ENCODE measurements at places on chromosomes 16 and 17.
A peak's percentile ranks its signal among the peaks of the same experiment; 100 is the strongest.

DNA sequence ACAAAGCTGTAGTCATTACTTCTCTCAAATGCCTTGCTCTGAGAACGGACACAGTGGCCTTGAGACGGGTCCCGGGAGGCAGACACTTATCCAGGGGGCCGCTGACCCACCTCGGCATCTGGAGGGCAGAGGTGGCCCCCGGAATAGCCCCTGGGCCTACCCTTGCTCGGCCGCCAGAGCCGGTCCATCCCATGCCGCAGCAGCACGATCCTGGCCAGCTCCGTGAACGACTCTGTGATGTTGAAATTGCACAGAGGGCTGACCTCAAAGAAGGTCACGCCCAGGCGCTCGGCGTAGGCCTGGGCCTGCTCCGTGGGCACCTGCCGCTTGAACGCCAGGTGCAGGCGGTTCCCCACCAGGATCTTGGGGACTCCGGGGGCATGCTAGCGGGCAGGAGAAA, 10.1 kb upstream of the WDR45B start:
- no peak for DNase-seq

DNA sequence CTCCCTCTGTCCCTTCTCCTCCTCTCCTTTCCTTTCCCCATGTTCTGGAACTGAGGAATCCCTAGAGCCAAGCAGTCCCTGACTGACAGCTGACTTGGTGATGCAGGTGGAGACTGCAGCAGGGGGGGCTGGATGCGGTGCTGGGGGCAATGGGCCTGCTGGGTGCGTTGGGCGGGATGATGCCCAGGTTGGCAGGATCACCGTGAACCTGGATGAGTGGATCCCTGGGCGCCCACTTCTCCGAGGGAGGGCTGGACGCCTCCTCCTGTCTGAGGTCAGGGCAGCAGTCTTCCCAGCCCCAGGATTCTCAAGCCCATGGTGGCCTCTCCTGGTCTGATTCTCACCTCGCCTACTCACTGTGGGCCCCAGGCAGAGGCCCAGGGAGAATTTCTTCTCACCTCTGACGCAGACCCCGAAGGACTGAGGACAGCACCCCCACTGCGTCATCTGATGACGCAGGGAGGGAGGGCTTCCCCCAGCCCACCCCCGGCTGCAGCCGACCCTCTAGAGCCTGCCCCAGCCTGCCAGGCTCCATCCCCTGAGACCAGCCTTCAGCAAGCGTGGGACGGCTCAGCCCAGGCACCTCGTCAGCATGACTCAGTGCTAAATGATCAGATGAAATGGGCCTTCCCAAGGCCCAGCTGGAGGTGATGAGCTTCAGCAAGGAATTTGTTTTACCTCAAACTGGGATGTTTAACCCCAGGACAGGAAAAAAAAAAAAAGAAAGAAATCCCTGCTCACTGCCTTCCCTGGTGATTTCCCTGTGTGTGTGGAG, 188.0 kb upstream of the TNRC6C start:
- DNase-seq = no peak

GRCh38 chr17:80307994-80308691, 47.5 kb downstream of the RNF213 start:
- no peak for DNase-seq

DNA sequence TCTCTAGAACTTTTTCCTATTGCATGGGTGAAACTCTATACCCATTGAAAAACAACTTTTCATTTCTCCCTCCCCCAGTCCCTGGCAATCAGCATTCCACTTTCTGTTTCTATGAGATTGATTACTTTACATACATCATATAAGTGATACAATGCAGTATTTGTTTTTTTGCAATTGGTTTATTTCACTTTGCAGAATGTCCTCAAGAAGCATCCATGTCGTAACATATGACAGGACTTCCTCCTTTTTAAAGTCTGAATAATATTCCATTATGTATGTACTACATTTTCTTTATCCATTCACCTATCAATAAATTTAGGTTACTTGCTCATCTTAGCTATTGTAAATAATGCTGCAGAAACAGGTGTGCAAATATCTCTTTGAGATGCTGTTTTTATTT, 8.8 kb downstream of the IL21R start:
- no peak for DNase-seq

GRCh38 chr17:1485423-1486376, 6.8 kb downstream of the MYO1C start:
- DNase-seq = peak; percentile 72

DNA sequence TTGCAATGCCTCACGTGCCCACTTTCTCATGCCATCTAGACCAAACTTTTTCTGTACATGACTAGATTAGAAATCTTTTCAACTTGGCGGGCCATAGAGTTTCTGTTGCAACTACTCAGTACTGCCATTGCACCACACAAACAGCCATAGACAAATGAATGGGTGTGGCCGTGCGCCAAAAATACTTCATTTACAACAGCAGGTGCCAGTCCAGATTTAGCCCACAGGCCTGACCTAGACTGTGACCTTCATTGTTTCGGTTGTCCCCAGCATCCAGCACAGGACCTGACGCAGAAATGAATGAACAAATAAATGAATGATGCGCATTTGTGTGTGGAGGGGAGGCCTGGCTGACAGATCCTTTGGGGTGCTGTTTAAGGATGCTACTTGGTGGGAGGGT, 14.3 kb upstream of the PDK2 start:
- no peak for DNase-seq

GRCh38 chr16:52781005-52781630, 234.2 kb upstream of the TOX3 start:
- DNase-seq = no peak

GRCh38 chr16:74466872-74467271, 45.6 kb upstream of the CLEC18B start:
- DNase-seq = no peak

DNA sequence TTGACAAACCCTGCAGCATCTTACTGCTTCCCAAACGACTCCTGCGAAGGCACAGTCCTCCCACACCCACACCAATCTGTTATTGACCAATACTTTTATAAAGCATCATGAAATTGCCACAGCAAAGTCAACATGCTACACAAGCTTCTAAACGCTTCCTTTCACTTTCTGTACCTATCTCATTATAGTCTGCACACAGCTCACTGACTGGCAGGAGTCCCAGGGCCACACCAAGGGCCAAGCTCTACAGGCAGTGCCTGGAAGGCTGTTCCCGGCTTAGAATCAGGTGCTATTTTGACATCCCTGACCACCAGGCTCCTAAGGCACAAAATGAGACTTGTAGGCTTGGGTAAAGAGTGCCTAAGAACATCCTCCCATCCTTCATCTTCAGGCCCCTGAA, 39.5 kb downstream of the USP7 start:
- DNase-seq = no peak

- no peak for DNase-seq
These were observed 8.5 kb downstream of the KRTAP9-7 start for GRCh38 chr17:41284043-41284442.

GRCh38 chr17:50601823-50602375, 32.8 kb upstream of the ABCC3 start:
- no peak for DNase-seq

GRCh38 chr16:72013389-72013788, 4.8 kb downstream of the DHODH start:
- DNase-seq = no peak

GRCh38 chr16:52705122-52705521, 158.2 kb upstream of the TOX3 start:
- no peak for DNase-seq

DNA sequence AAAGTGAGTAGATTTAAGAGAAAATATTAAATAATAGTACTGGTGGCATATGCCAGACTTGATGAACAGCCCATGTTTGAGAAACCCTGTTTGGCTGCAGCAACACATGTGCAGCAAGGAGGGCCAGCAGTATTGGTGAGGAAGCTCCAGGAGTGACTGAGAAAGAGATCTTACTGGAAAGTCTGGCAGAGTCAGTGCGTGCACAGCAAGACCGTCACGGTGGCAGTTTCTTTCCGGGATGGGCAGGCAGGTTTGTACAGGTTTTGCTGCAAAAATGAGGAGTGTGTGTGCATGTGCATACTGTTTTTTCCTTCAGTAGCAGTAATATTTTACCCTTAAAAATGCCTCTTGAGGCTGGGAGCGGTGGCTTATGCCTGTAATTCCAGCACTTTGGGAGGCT, 41.4 kb downstream of the KSR1 start:
- DNase-seq = no peak

DNA sequence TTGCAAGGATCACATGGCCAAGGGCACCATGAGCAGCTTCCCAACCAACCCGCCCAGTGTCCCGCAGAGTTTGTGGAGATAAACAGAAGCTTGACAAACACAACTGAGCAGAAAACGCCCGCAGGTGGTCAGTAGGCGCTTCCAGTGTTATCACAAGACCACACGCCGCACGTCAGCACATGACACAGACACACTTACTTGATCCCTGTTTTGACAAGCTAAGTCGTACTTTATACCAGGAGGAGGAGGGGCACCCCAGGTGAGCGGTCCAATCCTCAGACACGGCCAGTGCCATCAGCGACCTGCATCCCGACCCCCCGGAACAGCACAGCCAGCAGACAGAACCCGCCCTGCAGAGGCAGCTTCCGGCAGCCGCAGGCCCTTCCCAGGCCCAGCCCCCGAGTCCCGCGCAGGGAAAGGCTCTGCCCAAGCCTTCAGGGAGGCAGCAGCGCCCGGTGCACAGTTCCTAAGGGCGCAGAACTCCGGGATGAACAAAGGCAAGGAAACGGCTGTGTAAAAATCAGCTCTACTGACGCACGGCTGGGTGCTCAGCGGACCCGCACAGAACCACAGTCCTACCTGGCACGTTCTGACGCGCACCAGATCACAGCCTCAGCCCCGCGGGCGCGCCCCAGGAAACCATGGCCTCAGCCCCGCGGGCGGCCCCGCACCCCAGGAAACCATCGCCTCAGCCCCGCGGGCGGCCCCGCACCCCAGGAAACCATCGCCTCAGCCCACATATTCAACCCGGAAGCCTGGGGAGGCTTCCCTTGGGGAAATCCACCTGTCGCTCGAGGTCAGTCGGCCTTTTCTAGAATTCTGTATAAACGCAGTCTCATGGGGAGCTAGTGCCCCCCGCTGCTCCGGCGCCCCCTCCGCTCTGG, 27.8 kb downstream of the AXIN1 start:
- peak; percentile 79 for DNase-seq

DNA sequence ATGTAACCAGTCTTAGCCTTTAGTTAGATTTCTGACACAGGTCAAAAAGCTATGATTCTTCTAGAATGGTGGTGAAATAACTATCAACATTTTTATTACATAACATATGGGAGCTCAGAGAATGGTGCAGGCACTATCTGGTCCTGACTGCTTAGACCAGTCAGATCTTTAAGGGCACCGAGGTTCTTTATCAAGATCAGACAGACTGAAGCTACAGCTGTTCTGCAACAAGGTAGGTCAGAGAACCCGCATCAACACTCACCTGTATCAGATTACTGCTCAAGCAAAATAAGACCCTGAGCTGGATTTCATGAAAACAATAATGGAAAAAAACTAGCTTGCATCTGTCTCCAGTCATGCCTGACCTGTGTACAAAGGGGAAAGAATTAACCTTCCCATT, 160.4 kb downstream of the KCNJ2 start:
- no peak for DNase-seq

DNA sequence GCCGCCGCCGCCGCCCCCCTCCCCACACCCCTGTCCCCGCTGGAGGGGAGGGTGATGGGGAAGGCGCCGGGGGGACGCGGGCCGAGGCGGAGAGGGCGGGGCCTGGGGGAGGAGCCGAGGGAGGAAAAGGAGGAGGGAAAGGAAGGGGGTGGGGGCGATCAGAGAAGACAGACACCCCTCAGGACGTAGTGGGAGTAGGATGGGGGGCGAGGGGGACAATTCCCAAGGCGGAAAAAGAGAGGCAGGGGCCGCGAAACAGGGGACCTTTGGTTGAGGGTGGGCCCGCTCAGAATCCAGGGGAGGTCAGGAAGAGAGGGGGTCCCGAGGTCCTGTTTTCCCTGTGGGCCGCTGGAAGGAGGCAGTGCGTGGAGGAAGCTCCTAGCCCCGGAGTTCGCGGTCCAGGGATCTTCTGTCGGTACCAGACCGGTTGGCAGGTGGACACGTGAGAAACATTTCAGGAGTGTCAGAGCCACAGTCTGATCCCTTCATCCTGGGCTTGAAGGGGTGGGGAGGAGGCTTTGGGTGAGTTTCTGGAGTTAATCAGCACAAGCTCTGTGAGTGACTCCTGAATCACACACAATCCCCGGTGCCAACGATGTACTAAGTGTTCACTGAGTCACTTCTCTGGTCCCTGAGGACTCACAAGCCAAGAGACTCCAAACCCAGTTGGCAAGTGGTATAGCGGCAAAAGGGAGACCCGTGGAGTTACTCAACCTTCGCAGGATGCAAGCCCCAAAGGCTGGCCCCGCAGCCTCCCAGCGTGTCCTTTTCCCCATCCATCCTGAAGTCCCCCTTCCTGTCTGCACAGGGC, at the start of gene XYLT1:
XYLT1 (minus strand) TSS at position 53 of the 811 bp plus-strand sequence. CDS start 164 bp downstream, outside the sequence.
- DNase-seq = peak; percentile 46

DNA sequence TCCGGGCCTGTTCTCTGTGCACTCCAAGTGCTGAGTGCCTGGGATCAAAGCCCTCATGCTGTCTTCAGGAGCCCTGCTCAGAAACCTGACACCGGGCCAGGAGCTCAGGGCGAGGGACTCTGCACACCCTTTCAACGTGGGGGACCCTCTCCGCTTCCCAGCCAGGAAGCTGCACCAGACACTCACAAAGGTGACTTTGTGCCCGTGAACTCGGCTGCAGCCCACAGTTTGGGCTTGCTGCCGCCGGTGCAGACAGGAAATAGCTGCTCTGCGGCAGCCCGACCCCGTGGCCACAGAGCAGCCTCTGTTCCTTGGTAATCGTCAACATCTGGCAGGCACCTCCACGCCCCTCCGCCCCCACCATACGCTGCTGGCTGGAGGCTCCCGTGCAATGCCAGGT, 93.4 kb upstream of the METRNL start:
- DNase-seq = peak; percentile 13

- no peak for DNase-seq
These were observed 346.6 kb upstream of the EEF2KMT start for GRCh38 chr16:5444189-5444588.

GRCh38 chr16:67148656-67149275, 2.0 kb downstream of the B3GNT9 start:
- no peak for DNase-seq

DNA sequence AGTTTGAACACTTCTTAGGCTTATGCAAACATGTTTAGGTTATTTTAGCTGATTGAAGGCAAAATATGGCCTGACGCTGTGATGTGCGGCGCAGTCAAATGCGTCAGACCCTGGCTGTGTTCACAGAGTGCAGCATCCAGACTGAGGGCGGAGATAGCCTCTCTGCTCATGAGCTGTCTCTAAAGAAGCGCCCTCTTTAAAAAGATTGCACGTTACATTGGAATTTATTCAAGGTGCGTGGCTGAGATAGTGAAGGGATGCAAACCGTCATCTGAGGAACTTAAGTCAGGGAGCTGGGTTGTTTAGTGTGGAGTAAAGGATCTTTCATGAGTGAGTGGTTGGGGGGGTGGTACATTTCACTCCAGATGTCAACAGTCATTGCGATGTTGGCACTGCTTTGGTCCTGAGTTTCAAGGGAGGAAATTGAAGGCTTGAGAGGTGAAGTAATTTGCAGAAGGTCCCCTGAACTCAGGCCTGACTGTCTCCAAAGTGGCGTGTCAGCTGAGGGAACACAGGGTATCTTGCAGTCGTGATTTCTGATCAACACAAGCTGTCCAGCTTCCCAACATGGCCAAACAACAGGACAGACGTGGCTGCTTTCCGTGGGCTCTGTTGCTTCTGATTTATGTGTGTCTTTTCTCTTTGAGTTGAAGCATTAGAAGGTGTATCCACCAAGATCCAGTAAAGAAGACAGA, 33.4 kb downstream of the RPTOR start:
- no peak for DNase-seq

GRCh38 chr16:31710134-31710533, 163.5 kb upstream of the ZNF267 start:
- DNase-seq = no peak

Measured in T-helper 22 cell (primary cell).